Ammon's horn (tissue), 1 donor: ENCODE measurements at places on chromosomes 12 and 14.
A peak's percentile ranks its signal among the peaks of the same experiment; 100 is the strongest.

GRCh38 chr12:122874081-122874480, 21.8 kb downstream of the VPS37B start:
- DNase-seq, result no peak

- peak; percentile 92 for DNase-seq
Measured at GRCh38 chr12:111812881-111813741, 28.9 kb upstream of the MAPKAPK5 start.

GRCh38 chr14:51073731-51074130, 21.2 kb downstream of the TRIM9 start:
- DNase-seq, result no peak

DNA sequence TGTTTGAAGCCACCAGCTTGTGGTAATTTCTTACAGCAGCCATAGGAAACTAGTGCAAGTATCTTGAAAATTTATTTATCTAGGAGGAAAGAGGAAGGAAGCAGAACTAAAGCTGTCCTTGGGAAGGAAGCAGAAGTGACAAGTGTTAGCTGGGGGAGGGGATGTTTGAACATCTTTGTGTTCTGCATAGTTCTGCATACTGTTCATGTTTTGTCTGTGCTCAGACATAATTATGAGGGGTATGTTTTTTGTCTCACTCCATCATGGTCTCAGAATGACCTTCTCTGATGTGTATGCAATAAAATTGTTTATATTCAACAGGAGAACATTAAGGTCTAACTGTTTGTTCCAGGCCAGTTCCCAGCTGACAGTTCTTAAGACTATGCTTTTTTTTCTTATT, 606.5 kb downstream of the GALC start:
- DNase-seq, result peak; percentile 14

GRCh38 chr14:51147183-51147582, 52.3 kb upstream of the TRIM9 start:
- DNase-seq, result no peak

DNA sequence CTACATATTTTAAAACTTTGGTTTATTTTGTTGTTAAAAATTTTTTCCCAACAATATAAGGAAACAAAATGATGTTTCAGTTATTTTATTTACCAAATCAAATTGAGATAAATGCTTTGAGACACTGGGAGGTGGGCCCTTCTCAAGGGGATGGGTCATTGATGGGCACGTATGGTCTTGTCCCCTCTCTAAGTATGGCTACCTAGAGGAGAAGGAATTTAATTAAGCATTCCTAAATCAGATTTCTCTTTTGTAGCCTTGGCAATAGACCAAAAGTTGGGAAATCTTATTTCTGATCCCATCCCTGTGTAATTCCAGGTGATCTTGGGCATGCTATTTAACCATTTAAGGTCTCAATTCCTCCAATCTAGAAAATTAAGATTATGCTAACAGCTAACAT, 79.0 kb downstream of the SCN8A start:
- DNase-seq, result no peak

GRCh38 chr12:65651060-65651459, 173.2 kb upstream of the HMGA2 start:
- DNase-seq, result no peak

DNA sequence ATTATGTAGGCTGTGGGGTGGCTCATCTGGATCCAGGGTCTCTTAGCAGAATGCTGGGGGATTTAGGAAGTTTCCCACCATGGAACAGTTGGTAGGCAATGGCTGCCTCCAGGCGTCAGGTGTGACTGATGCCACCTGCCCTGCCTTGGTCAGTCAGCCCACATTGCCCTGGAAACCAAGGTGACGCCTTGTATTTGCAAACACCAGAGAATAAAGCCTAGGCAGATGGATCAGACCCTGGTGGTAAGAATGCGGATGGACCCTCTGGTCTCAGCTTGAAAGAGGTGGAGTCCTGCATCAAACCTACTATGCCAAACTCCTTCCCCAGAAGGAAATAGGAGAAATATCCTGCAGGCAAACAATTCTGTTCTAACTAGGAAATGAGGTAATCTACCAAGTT, 38.2 kb downstream of the NCKAP5L start:
- no peak for DNase-seq

DNA sequence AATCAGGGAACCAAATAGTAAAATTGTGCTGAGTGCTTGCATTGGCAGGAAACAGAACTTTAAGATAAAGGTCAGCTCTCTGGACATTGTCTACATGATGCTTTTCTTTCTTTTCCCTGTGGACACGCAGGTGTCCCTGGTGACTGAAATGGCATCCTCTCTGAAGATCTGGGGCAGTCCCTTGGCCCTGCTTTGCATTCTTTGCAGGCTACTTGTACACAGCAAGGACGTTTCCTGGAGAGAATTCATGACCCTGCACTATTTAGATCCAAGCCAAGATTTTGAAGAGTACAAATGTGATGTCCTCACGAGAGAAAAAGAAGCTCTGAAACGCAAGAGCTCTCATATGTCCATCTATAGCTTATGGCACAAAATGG, 11.3 kb upstream of the EDDM3A start:
- no peak for DNase-seq

- DNase-seq, result no peak
Measured at GRCh38 chr12:116381240-116381743, 103.8 kb upstream of the MED13L start.

DNA sequence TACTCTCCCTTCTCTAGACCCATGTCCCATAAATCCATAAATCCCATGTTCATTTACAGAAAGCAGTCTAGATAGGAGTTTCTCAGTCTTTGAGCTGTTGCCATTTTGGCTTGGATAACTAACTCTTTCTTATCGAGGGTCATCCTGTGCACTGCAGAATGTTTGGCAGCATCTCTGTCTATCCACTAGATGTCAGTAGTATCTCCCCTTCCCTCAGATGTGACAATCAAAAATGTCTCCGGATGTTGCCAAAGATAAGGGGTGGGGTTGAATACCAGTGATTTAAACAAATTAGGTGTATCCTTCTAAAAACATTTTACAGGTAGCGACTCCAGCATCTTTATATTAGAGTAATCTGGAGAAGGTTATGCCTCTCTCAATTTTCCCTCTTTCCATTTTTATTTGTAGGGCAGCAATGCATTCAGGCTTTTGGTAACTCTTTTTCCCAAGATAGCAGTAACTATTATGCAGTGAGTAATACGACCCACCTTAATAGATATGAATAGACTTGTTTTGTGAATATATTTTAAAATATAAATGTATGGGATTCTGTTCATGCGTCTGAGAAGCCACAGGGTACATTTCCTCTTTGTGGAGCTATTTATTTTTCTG, 100.7 kb downstream of the LRRK2 start:
- DNase-seq, result peak; percentile 54

DNA sequence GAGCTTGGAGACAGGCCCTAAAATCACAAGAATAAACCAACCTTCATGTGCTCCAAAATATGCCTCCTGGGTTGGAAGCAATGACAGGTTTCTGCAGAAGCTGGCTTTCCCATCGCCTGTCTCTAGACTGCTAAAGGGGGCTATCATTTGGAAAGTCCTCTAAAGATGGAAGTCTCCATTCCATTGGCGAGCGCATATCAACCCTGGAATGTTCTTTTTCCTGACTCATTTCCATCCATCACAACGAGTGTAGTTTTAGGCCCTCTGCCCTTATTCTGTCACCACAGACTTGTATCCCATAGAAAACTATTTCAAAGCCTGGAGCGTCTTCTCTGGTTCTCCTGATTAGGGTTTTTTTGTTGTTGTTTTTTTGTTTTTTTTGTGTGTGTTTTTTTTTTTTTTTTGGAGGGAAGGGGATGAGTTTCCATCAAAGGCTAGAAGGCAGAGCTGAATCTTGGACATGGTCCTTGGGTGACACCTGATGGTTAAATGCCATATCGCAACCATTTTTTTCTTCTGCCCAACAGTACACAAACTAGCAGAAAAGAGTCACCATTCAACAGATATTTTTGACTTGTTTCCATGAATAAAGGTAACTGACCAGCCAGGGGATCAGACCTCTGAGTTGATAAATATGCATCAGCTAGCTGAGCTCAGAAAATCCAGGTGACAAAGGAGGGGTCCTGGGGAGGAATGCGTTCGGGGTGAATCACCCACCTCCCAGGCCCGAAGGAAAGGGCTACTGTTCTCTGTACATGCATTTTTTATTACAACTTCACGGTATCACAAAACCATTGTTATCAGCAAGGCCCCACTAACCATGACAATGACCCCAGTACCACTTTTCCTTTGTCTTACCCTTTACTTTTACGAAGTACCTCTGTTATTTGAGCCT, 40.5 kb downstream of the KCNA5 start:
- DNase-seq, result peak; percentile 84

DNA sequence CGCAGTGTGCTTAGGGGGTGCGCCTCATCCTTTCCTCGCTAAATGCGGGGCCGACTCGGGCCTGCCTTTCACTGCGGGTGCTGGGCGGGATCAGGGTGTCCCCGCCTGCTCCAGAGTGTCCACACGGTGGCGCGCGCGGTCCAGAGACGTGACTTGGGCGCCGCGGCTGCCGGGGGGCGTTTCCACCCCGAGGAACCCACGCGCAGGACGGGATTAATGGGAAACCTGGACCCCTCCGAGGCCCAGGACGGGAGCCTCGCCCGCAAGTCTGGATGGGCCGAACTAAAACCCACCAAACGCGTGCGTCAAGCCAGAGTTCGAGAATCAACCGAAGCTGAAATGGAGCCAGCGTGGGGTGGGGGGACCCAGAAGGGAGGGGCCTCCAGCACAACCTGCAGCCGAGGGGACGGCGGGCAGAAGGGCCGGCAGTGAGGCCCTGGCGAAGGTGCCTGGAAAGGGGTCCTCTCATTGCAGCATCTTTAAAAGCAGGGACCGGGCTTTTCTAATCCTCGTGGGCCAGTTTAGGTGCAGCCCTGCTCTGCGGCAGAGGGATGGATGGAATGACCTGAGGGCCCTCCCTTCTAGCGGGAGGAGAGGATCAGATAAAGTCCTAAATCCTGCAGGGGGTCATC, 93.3 kb downstream of the NINJ2 start:
- DNase-seq, result peak; percentile 89

DNA sequence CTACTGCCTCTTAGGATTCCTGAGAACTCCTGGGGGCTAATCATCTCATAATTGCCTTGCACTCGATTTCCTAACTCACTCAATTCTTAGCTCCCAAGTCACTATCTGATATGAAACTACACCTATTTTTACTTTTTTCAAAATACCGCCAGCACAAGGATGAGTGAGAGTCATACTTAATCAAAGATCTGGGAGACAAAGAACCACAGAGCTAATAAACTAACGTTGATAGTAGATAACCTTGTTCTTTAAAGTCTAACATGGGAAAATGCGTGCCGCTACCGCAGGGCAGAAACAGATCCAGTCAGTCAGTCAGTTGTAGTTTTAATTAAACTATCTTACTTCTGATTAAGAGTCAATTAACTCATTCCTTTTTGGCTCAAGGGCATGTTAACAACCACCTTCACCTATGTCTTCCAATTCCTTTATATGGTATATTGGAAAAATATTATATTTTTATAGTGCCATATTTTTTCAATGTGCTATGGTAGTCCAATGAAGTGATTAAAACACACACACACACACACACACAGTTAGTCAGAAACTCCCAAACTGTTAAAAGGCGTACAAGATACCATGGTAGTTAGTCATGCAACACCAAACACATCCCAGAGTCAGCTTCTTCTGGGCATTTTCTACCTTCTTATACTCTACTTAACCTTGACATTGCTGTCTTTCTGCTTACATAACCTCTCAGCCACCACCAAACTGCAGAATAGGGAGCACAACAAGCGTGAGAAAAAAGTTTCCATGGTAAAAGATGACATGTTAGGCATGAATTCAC, 114.0 kb downstream of the KLHL28 start:
- DNase-seq, result no peak

GRCh38 chr14:68660495-68660894, 132.4 kb downstream of the ZFP36L1 start:
- no peak for DNase-seq

DNA sequence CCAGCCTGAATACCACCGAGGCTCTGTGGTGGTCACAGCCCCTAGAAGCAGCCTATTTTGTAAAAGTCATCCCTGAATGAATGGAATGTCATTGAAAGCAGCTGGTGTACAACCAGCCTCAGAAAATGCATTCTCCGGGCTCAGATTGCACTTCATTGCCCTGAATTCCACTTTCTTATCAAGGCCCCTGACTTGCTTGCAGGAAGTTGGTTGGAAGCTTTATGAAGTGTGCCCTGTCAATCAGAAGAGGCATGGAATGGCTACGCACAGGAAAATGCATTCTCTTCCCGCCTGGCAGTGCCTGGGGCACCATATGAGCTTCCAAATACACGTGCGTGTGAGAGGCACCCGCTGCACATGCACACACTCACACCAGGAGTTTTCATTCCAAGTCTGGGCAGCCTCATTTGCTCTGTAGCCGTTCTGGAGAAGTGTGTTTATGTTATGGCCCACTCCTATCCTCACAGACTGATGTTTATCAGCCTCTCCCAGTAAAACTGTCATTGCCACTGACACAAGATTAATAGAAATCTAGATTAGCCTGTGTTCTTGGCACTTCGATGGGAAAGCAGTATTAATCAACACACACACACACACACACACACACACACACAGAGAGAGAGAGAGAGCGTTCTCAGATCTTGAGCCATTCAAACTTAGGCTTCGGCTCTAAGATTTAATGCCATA, 63.9 kb downstream of the NUAK1 start:
- no peak for DNase-seq

DNA sequence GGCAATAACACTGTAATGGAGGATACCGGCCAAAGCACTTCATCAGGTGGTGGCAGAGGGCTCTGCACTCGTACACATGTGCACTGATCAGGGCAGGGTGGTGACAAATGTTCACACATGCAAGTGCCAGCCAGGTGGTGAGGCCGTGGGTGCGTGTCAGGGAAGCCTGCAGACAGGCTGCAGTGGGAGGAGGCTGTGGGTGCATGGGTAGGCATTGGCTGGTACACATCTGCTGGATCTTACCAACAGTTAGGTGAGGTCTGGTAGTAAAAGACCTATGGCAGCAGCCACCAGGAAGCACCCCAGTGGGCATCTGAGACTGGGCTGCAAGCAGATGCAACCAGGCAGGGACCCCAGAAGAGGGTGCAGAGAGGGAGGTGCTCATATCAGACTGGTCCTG, 65.3 kb downstream of the PDE6H start:
- DNase-seq, result no peak

- DNase-seq, result no peak
Measured at GRCh38 chr12:59559696-59560095, 36.1 kb upstream of the SLC16A7 start.

GRCh38 chr12:110849748-110850403, 3.1 kb downstream of the CCDC63 start:
- DNase-seq, result no peak

- no peak for DNase-seq
Measured at GRCh38 chr12:131828671-131829355, 620 bp downstream of the MMP17 start.

- no peak for DNase-seq
Measured at GRCh38 chr14:23071921-23072539, 14.7 kb upstream of the CDH24 start.

- DNase-seq, result no peak
Measured at GRCh38 chr12:82357340-82357739, 847 bp downstream of the CCDC59 start.
